K562 (cell line): ENCODE measurements at places on chromosomes 6 and 20. TPM values are rescaled to one million over a fixed set of nuclear protein-coding genes. Genes with fewer than 3 reads are reported as not detected.

Gene PDYN
- not detected in 2 replicates for total RNA-seq

Gene ADGB
- total RNA-seq, result not detected in 2 replicates

DNA sequence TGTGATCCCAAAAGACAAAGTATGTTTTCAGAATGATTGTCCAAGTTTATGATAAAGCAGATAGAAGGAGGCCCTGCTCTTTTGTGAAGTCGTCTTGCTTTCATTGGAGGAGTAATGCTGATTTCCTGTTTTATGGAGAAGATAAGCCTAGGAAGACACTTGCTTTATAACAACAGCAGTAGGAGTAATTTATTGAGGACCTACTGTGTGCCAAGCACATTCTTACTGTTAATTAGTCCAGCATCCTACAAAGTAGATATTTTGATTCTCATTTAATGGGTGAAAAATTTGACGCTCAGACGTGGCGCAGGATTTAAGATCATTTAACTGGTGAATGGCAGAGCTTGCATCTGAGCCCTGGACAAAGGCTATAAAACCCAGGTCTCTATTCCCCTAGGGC is 87.6 kb downstream of the ZDHHC14 start:
- no peaks in the 10 kb centered on the region for H3K36me3 ChIP-seq
- peaks cover 23% of the 10 kb centered on the region for H3K4me1 ChIP-seq
- no peak for DNase-seq
- no peak overlapping the region for H3K27ac ChIP-seq

GRCh38 chr20:6134592-6134991 is 11.8 kb upstream of the FERMT1 start:
- no peak for DNase-seq
- no peak overlapping the region for H3K27ac ChIP-seq
- no peak overlapping the region for H3K4me3 ChIP-seq
- no peaks in the 10 kb centered on the region for H3K4me1 ChIP-seq
- H3K27me3 ChIP-seq, result no peaks in the 10 kb centered on the region; the same call in 1 of the 2 replicates
- no peaks in the 10 kb centered on the region for H3K36me3 ChIP-seq

GRCh38 chr20:49669601-49670189 is 44.0 kb downstream of the B4GALT5 start:
- no peak overlapping the region for H3K4me3 ChIP-seq
- H3K27ac ChIP-seq, result no peak overlapping the region
- no peaks in the 10 kb centered on the region for H3K27me3 ChIP-seq
- DNase-seq, result no peak
- H3K36me3 ChIP-seq, result peaks cover 4% of the 10 kb centered on the region; the same call in 1 of the 3 replicates
- peaks cover 45% of the 10 kb centered on the region for H3K4me1 ChIP-seq
